ENCODE measurements at places on chromosomes 11 and 22. TPM values are rescaled to one million over a fixed set of nuclear protein-coding genes. Genes with fewer than 3 reads are reported as not detected.

Gene P2RY2
- total RNA-seq = 19.8 TPM

Gene DAGLA
- total RNA-seq = 3.2 TPM

Gene MUC5AC
- total RNA-seq = not detected

Gene NRGN
- 5.0 TPM for total RNA-seq

Gene ANO9
- 0.11 TPM for total RNA-seq

Gene OR2AG2
- not detected for total RNA-seq

Gene POLR2L
- 226 TPM for total RNA-seq

DNA sequence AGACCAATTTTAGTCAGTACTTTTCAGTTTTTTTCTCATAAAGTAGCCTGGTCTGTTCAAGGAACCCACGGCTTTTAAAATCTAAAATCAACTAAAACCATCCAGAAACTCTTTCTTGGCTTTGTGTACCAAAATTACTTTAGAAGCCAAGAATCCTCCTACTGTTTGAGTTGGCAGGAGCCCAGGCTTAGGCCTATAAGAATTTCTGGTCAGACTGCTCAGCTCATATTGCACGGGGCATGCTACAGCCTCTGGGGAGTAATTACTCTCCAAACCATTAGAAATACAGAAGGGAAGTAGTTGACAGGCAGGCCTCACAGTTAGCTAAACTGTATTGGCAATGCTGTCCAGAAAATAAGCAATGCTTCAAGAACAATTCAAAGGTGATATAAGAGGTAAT lies 1862.9 kb upstream of the RAG2 start:
- no peaks in the 10 kb centered on the region for H3K27me3 ChIP-seq
- H3K4me1 ChIP-seq = no peaks in the 10 kb centered on the region
- peak overlapping the region; percentile 38 for H3K27ac ChIP-seq

DNA sequence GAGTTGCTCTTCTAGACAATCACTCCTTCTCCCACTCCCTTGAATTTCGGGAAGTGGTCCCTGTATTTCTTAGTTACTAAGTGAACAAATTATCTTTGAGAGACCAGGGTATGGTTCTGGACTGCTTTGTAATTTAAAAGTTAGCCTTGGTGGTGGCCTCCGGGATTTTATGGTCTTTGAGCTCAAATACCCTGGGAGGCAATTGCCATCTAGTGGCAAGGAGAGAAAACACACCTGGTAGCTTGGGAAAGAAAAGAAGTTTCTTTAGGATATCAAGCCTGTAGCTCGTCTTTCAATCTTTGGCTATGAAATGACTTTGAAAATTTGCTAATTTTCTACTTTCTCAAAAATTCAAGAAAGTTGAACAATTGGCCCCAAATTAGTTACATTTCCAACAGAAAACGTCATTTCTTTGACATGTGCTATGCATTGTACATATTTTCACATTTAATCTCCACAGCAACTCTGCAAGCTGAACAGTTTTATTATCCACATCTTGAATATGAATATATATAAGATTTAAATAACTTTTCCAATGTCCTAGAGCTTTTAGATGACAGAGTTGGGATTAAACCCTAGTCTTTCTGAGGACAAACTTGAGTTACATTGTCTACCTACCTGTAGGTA lies 39.1 kb downstream of the MMP27 start:
- H3K27me3 ChIP-seq = peaks cover 27% of the 10 kb centered on the region
- H3K27ac ChIP-seq = no peak overlapping the region
- no peak overlapping the region for H3K4me3 ChIP-seq
- no peak for DNase-seq

DNA sequence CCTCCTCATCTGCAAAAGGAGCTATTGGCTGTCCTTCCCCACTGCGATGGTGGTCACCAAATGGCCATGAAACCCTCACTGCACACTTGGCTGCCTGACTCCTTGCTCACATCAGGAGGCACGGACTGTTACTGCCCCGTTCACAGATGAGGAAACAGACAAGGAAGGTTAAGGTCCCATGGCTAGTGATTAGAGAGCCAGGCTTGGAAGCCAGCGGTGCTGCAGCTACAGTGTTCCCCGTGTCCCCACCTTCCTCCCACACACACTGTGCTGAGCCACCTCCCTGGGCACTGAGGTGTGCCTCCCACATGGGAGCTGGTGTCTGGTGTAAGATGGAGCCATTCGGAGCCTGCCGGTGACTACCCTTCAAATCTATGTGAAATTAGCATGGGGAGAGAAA lies 2.6 kb downstream of the ARHGAP8 start:
- peaks cover 100% of the 10 kb centered on the region for H3K27me3 ChIP-seq
- no peak overlapping the region for H3K4me3 ChIP-seq
- DNase-seq = no peak
- no peak overlapping the region for H3K27ac ChIP-seq
- peaks cover 13% of the 10 kb centered on the region for H3K4me1 ChIP-seq

GRCh38 chr22:48258064-48258701 lies 1495.7 kb downstream of the TBC1D22A start:
- no peak overlapping the region for H3K4me3 ChIP-seq
- no peak overlapping the region for H3K27ac ChIP-seq
- H3K36me3 ChIP-seq = no peaks in the 10 kb centered on the region
- no peak for DNase-seq

- H3K36me3 ChIP-seq = no peaks in the 10 kb centered on the region
- no peak overlapping the region for H3K4me3 ChIP-seq
- H3K27ac ChIP-seq = no peak overlapping the region
- no peak for DNase-seq
Measured at GRCh38 chr11:71542879-71543777, 5.1 kb upstream of the KRTAP5-9 start.

- peaks cover 47% of the 10 kb centered on the region for H3K36me3 ChIP-seq
- no peak overlapping the region for H3K4me3 ChIP-seq
- no peak overlapping the region for H3K27ac ChIP-seq
- peaks cover 4% of the 10 kb centered on the region for H3K4me1 ChIP-seq
- DNase-seq = no peak
Measured at GRCh38 chr22:45718391-45718790, 46.8 kb downstream of the ATXN10 start.

DNA sequence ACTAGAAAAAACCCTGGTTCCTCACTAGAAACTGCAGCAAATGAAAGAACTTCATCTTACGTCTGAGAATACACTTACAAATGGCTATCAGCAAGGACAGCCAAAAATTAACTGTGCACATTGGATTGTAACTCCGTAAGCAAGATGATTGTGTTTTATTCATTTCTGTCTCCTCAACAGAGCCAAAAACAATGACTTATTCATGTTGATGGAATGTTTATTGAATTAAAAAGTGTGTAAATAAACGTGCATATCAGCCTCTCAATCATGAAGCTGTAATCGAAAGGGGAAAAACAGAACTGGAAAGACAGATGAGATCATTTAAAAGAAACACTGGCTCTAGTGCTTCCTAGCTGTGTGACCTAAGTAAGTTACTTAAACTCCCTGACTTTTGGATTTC lies 307.5 kb upstream of the ZC3H12C start:
- no peaks in the 10 kb centered on the region for H3K36me3 ChIP-seq
- no peak for DNase-seq
- H3K27ac ChIP-seq = no peak overlapping the region
- peak overlapping the region; percentile 15 for H3K4me3 ChIP-seq
- H3K27me3 ChIP-seq = peaks cover 5% of the 10 kb centered on the region

- H3K27ac ChIP-seq = no peak overlapping the region
- no peaks in the 10 kb centered on the region for H3K36me3 ChIP-seq
- H3K4me3 ChIP-seq = no peak overlapping the region
- peaks cover 37% of the 10 kb centered on the region for H3K4me1 ChIP-seq
Measured at GRCh38 chr11:119907122-119907851, 178.3 kb upstream of the NECTIN1 start.

GRCh38 chr11:76672431-76673175 lies 2.1 kb upstream of the LRRC32 start:
- H3K4me3 ChIP-seq = no peak overlapping the region
- H3K36me3 ChIP-seq = no peaks in the 10 kb centered on the region
- peaks cover 63% of the 10 kb centered on the region for H3K4me1 ChIP-seq
- DNase-seq = no peak
- no peaks in the 10 kb centered on the region for H3K27me3 ChIP-seq

GRCh38 chr11:83692675-83693074 lies 406.5 kb upstream of the CCDC90B start:
- DNase-seq = no peak
- no peaks in the 10 kb centered on the region for H3K27me3 ChIP-seq
- H3K27ac ChIP-seq = no peak overlapping the region
- no peaks in the 10 kb centered on the region for H3K36me3 ChIP-seq
- H3K4me1 ChIP-seq = peaks cover 33% of the 10 kb centered on the region

Data from left ventricle myocardium inferior (tissue), 1 donor.